Renal cortical epithelial cell (primary cell): ENCODE measurements at places on chromosomes 11 and 22. TPM values are rescaled to one million over a fixed set of nuclear protein-coding genes. Genes with fewer than 3 reads are reported as not detected.

The LRRC4C gene
- total RNA-seq: 0.69 and 0.89 TPM in 2 replicates

The HTR3A gene
- total RNA-seq: 0.35 TPM in 2 replicates

The PNPLA3 gene
- 0.80 and 3.0 TPM in 2 replicates for total RNA-seq

The RASSF7 gene
- 65.7 and 110 TPM in 2 replicates for total RNA-seq

The GGTLC2 gene
- not detected in 2 replicates for total RNA-seq

The KIF18A gene
- total RNA-seq: 8.0 and 9.2 TPM in 2 replicates

The SLC16A8 gene
- not detected in 2 replicates for total RNA-seq

The LRP4 gene
- 4.0 and 17.7 TPM in 2 replicates for total RNA-seq

The SYTL2 gene
- total RNA-seq: 133 and 343 TPM in 2 replicates

The ZNF280B gene
- 0.87 and 1.9 TPM in 2 replicates for total RNA-seq

The BACE1 gene
- total RNA-seq: 4.2 and 27.3 TPM in 2 replicates

The LRRN4CL gene
- total RNA-seq: 0.17 and 0.25 TPM in 2 replicates

The MMP8 gene
- total RNA-seq: not detected in 2 replicates

The LMNTD2 gene
- total RNA-seq: 0.69 and 1.7 TPM in 2 replicates

The RIMBP3B gene
- total RNA-seq: 0.05 TPM in 1 of 2 replicates, not detected in the other

The AGBL2 gene
- 0.17 and 2.1 TPM in 2 replicates for total RNA-seq

The DDI1 gene
- not detected in 2 replicates for total RNA-seq

The PRAME gene
- 3.6 and 5.3 TPM in 2 replicates for total RNA-seq

The RASSF10 gene
- total RNA-seq: 2.6 and 13.2 TPM in 2 replicates

The SMTNL1 gene
- not detected in 2 replicates for total RNA-seq

The VPREB1 gene
- not detected in 2 replicates for total RNA-seq

The SHANK3 gene
- 0.87 and 1.7 TPM in 2 replicates for total RNA-seq

The ANO9 gene
- total RNA-seq: 9.2 and 10.8 TPM in 2 replicates

The APOBEC3G gene
- total RNA-seq: 4.0 and 9.7 TPM in 2 replicates

The XPNPEP3 gene
- total RNA-seq: 3.5 and 14.7 TPM in 2 replicates

The TRIM48 gene
- total RNA-seq: not detected in 2 replicates

The MUC6 gene
- not detected in 2 replicates for total RNA-seq

The SPDYC gene
- not detected in 2 replicates for total RNA-seq

The MS4A12 gene
- not detected in 2 replicates for total RNA-seq

The CALCA gene
- total RNA-seq: not detected in 2 replicates

The SULT4A1 gene
- 0.50 TPM in 1 of 2 replicates, not detected in the other for total RNA-seq

The MOGAT2 gene
- total RNA-seq: not detected in 2 replicates

The NCF4 gene
- total RNA-seq: not detected in 2 replicates

The SERPING1 gene
- 4.2 and 61.4 TPM in 2 replicates for total RNA-seq

The HORMAD2 gene
- total RNA-seq: 1.0 TPM in 1 of 2 replicates, not detected in the other
